ENCODE measurements at places on chromosomes 4 and X.

GRCh38 chr4:108849611-108850168 is 86.8 kb upstream of the ETNPPL start:
- no peak for DNase-seq

DNA sequence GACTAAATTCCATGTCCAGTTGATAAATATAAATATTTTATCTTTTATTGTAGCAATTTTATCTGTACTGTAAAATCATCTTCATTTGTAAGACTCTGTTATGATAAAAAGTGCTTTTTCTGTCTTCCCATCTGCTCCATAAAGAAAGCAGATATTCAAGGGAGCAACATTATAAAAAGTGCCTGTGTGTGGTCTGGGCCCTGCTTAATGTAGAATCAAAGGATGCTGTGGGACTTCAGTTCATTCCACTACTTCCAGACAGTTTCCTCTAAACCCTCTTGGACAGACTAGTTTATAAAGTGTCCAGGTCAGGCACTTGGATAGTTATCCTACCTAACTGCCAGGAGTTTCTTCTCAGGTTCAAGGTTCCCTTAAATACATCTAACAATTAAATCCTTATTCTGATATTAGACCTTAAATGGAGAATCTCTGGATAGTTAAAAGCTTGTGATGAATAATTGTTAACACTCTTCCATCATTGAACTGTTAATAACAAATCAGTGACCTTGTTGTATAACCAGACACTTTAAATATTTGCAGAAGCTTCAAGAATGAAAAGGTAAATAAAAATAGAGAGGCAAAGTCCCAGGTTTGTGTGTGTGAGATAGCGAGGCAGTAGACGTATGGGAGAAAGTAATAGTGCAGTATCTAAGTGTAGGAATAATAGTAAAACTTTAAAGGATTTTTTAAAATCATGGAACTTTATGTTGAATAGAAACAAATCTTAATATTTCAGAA is 237.5 kb upstream of the CTSO start:
- no peak for DNase-seq

GRCh38 chr4:3354455-3354811 is 61.6 kb downstream of the RGS12 start:
- DNase-seq, result no peak

DNA sequence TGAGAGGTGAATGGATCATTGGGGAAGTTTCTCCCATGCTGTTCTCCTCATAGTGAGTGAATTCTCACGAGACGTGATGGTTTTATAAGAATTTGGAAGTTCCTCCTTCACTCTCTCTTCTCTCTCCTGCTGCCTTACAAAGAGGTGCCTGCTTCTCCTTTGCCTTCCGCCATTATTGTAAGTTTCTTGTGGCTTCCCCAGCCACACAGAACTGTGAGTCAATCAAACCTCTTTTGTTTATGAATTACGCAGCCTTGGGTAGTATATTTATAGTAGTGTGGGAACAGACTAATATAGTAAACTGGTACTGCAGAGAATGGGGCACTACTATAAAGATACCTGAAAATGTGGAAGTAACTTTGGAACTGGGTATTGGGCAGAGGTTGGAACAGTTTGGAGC is 7.8 kb upstream of the CTAG2 start:
- DNase-seq, result no peak

DNA sequence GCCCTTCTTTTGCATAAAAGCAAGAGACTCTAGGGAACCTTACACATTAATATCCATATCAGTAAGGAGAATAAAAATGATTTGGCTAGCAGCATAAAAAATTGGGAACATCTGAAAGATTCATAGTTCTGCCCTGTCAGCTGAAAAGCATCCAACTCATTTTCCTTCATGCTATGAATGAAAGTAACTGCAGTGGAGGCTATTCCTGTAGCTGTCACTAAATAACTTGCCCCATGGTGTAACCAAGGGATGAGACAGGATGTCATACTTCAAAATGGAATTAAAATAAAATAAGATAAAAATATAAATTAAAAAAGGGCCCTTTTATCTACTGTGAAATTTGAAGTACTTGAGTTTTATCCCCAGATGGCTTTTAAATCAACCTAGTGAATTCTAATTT is 878.8 kb downstream of the C4orf33 start:
- no peak for DNase-seq

DNA sequence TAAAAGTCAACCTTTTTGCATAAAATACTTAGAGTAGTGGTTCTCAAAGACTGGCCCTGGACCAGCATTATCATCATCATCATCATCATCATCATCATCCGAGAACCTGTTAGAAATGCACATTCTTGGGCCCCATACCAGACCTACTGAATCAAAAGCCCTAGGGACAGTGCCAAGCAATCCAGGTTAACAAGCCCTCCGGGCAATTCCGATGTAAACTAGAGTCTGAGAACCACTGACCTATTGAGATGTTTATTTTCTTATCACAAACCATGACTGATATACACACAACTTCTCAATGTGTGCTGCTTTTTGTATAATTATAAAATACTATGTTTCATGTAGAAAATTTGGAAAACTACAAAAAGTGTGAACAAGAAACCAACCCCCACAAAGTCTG is 133.4 kb upstream of the GATB start:
- no peak for DNase-seq

GRCh38 chr4:158667651-158668198 is 4.0 kb downstream of the C4orf46 start:
- DNase-seq, result peak; percentile 70

- DNase-seq, result no peak
These were observed 6.5 kb downstream of the P2RY4 start for GRCh38 chrX:70253377-70254062.

- DNase-seq, result no peak
These were observed 270.1 kb upstream of the ARSJ start for GRCh38 chr4:114249561-114249960.

Measured in activated effector memory CD4-positive, alpha-beta T cell treated with anti-CD3 and anti-CD28 coated beads, Interleukin-2, amount 50 U/mL, for 16 hours (primary cell).